ENCODE measurements at places on chromosomes 3 and 15. TPM values are rescaled to one million over a fixed set of nuclear protein-coding genes. Genes with fewer than 3 reads are reported as not detected.

GRCh38 chr3:79843180-79843579 is 75.4 kb upstream of the ROBO1 start:
- no peaks in the 10 kb centered on the region for H3K4me1 ChIP-seq
- H3K27me3 ChIP-seq: no peaks in the 10 kb centered on the region
- H3K27ac ChIP-seq: no peak overlapping the region
- H3K4me3 ChIP-seq: no peak overlapping the region
- no peaks in the 10 kb centered on the region for H3K36me3 ChIP-seq

DNA sequence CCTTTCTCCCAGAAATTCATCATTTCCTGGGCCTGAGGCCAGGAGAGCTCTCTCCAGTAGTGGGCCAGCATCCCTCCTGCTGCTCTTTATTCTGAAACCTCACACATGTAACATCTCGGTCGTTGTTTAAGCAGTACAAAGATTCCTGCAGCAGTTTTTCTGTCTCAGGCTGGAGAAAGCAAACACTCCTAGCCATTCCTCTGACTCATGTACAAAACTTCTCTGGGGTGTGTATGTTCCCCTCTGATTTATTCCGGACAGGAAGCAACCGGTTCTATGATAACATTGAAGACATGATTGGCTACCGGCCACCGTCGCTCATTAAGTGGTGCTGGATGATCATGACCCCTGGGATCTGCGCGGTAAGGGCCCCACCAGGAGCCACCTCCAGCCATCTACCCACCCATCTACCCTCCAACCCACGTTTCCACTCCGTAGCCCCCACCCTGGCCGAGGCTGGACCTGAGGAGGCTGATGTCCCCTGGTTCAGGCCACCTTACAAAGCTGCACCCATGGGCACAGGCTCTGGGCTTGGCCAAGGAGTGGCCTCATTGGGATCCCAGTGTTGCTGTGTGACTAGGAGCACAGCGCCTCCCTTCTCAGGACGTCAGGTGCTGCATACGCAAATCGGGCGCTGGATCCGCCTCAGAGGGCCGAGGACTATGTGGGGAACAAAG is 58.6 kb upstream of the SLC6A1 start:
- H3K36me3 ChIP-seq: no peaks in the 10 kb centered on the region
- no peak for DNase-seq
- H3K27me3 ChIP-seq: peaks cover 9% of the 10 kb centered on the region
- H3K4me1 ChIP-seq: no peaks in the 10 kb centered on the region
- no peak overlapping the region for H3K4me3 ChIP-seq

DNA sequence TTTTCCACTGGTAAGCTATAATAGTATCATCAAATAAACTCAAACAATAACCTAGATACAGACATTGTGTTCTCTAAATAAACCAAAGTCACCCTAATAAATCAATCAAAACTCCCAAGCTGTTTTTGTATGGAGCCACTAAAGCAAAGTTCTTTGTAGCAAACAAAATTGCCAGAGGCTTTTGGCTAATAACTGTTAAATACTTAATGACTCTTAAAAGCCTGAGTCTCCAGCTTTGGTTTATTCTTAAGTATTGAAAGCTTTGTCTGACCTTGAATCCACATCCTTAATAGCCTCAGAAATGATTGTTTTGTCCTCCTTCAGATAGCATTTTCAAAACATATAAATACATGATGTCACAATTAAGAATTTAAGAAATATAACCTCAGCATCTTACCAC is 725.3 kb downstream of the SI start:
- H3K36me3 ChIP-seq: no peaks in the 10 kb centered on the region
- no peaks in the 10 kb centered on the region for H3K27me3 ChIP-seq
- H3K27ac ChIP-seq: no peak overlapping the region
- H3K4me3 ChIP-seq: no peak overlapping the region
- H3K4me1 ChIP-seq: no peaks in the 10 kb centered on the region

DNA sequence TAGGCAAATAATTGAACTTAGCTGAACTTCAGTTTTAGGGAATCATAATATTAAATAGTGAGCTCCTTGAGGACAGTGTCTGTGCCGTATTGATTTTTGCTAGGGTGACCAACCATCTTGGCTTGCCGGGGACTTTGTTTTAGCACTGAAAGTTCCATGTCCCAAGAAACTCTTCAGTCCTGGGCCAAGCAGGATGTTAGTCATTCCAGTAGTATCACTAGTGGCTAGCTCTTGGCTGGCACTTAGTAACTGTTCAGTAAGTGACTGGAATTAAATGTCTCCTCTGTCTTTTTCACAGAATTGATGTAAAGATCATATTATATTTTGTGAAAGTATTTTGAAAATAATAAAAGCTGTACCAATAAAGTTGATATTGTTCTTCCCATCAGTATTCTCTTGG is 42.3 kb downstream of the RSRC1 start:
- DNase-seq: no peak
- peaks cover 10% of the 10 kb centered on the region for H3K4me1 ChIP-seq
- H3K36me3 ChIP-seq: peaks cover 64% of the 10 kb centered on the region
- no peaks in the 10 kb centered on the region for H3K27me3 ChIP-seq
- H3K27ac ChIP-seq: no peak overlapping the region

DNA sequence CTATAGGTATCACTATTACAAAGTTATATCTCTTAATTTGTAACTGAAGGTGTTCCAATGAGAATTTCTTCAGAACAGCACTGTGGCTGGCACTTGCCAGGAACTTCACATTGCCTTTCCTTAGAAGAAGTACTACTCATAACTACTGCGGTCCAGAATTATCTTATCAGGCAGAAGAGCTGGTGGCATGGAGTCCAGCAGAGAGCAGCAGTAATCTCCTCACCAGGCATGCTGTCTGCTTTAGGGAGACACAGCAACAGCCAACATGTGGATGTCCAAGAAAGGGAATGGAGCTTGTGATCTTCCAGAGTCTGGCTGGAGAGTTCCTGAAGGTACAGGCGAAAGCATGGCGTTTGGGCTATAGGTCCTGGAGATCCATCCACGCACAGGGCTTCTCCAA is 919.7 kb upstream of the NR2F2 start:
- H3K4me1 ChIP-seq: no peaks in the 10 kb centered on the region
- no peak overlapping the region for H3K4me3 ChIP-seq
- H3K27me3 ChIP-seq: peaks cover 38% of the 10 kb centered on the region
- no peak for DNase-seq
- H3K27ac ChIP-seq: no peak overlapping the region
- H3K36me3 ChIP-seq: no peaks in the 10 kb centered on the region

DNA sequence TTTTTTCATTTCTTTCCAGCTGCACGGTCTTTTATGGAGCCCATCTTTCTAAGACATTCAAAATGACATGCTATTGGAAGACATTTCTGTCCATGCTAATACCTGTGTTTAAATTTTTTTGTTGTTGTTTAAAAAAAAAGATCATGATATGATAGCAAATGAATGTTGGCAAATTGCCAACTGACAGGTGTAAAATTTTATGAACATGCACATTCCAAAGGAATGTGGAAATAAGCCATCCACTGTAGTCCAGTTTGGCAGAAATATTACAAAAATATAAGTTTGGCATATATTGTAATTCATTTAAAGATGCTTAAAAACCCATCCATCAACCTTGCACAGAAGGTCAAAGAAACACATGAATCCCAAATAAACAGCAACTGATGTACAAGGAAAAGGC is 75.6 kb upstream of the WNT5A start:
- no peaks in the 10 kb centered on the region for H3K4me1 ChIP-seq
- H3K4me3 ChIP-seq: no peak overlapping the region
- H3K36me3 ChIP-seq: no peaks in the 10 kb centered on the region
- no peak overlapping the region for H3K27ac ChIP-seq
- peaks cover 2% of the 10 kb centered on the region for H3K27me3 ChIP-seq
- no peak for DNase-seq

DNA sequence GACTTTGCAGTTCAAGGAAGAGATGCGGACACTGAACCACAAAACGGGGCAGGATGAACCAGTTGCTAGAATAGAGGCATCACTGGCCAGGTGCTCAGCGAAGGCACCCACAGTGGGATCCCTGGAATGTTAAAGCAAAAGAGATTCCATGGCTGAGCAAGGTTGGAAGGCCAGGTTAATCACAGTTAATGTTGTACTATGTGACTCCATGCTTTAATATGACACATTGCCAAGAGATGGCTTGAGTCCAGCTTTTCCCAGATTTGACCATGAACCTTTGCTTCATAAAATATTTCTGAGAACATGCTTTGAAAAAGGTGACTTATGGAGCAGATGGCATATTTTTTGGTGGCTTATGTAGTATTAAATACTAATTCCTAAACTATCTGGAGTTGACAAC is 76.2 kb upstream of the CMTM7 start:
- no peaks in the 10 kb centered on the region for H3K27me3 ChIP-seq
- H3K4me1 ChIP-seq: peaks cover 31% of the 10 kb centered on the region
- no peak overlapping the region for H3K27ac ChIP-seq
- DNase-seq: no peak
- H3K4me3 ChIP-seq: no peak overlapping the region
- H3K36me3 ChIP-seq: peaks cover 2% of the 10 kb centered on the region

DNA sequence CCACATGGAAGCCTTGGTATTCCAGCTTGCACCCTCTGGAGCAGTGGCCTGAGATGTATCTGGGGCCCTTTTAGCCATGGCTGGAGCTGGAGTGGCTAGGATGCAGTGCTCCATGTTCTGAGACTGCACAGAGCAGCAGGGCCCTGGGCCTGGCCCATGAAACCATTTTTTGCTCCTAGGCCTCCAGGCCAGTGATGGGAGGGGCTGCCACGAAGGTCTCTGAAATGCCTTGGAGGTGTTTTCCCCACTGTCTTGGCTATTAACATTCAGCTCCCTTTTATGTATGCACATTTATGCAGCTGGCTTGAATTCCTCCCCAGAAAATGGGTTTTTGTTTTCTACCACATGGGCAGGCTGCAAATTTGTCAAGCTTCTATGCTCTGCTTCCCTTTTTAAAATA is 43.0 kb upstream of the MYRIP start:
- peaks cover 7% of the 10 kb centered on the region for H3K27me3 ChIP-seq
- H3K36me3 ChIP-seq: peaks cover 6% of the 10 kb centered on the region
- no peaks in the 10 kb centered on the region for H3K4me1 ChIP-seq
- no peak overlapping the region for H3K4me3 ChIP-seq
- no peak for DNase-seq
- no peak overlapping the region for H3K27ac ChIP-seq

- peaks cover 62% of the 10 kb centered on the region for H3K4me1 ChIP-seq
- no peak for DNase-seq
- peak overlapping the region; percentile 99 for H3K27ac ChIP-seq
- H3K36me3 ChIP-seq: peaks cover 7% of the 10 kb centered on the region
- H3K27me3 ChIP-seq: no peaks in the 10 kb centered on the region
Measured at GRCh38 chr3:142445816-142446254, 2.0 kb downstream of the XRN1 start.

- peaks cover 8% of the 10 kb centered on the region for H3K27me3 ChIP-seq
- peaks cover 2% of the 10 kb centered on the region for H3K4me1 ChIP-seq
- H3K36me3 ChIP-seq: no peaks in the 10 kb centered on the region
- no peak overlapping the region for H3K4me3 ChIP-seq
- no peak overlapping the region for H3K27ac ChIP-seq
Measured at GRCh38 chr3:112637700-112638099, 3.2 kb downstream of the CCDC80 start.

GRCh38 chr3:97871186-97871585 is 49.4 kb downstream of the CRYBG3 start:
- peaks cover 17% of the 10 kb centered on the region for H3K4me1 ChIP-seq
- no peaks in the 10 kb centered on the region for H3K36me3 ChIP-seq
- H3K27me3 ChIP-seq: no peaks in the 10 kb centered on the region
- H3K27ac ChIP-seq: no peak overlapping the region

DNA sequence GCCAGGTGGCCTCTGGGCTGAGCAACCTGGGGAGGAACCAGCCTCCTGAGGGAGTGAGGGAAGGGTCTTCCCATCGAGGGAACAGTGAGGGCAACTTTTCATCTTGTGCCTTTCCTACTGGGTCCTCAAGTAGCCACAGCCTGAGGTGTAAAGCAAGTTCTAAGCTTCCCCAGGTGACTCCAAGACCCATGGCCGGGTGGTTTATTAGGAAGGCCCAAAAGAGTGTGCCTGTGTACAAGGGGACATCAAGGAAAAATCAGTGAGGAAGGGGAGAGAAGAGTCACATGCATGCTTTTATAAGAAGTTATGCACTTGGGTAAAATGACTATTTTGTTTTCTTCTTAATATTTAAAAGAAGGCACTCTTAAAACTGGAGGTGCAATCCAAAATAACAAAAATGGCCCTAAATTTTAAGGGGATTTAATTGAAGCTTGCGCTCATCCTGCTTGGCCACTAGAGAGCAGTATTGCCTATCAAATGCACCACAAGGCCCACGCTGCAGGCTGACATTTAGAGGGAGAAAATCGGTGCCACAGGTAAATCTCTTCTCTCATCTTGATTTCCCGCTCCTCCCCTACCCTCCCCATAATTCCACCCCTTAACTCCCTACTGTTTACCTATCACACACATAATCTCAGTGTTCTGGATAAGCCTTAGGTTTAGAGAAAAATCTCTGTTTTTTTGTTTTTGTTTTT is 6.7 kb downstream of the NANOGP8 start:
- H3K27ac ChIP-seq: no peak overlapping the region
- peaks cover 5% of the 10 kb centered on the region for H3K27me3 ChIP-seq
- H3K4me1 ChIP-seq: no peaks in the 10 kb centered on the region
- H3K36me3 ChIP-seq: no peaks in the 10 kb centered on the region
- DNase-seq: peak; percentile 2

GRCh38 chr15:67103869-67104268 is 38.5 kb downstream of the SMAD3 start:
- peaks cover 24% of the 10 kb centered on the region for H3K4me1 ChIP-seq
- no peak for DNase-seq
- peak overlapping the region; percentile 81 for H3K4me3 ChIP-seq
- H3K36me3 ChIP-seq: no peaks in the 10 kb centered on the region

DNA sequence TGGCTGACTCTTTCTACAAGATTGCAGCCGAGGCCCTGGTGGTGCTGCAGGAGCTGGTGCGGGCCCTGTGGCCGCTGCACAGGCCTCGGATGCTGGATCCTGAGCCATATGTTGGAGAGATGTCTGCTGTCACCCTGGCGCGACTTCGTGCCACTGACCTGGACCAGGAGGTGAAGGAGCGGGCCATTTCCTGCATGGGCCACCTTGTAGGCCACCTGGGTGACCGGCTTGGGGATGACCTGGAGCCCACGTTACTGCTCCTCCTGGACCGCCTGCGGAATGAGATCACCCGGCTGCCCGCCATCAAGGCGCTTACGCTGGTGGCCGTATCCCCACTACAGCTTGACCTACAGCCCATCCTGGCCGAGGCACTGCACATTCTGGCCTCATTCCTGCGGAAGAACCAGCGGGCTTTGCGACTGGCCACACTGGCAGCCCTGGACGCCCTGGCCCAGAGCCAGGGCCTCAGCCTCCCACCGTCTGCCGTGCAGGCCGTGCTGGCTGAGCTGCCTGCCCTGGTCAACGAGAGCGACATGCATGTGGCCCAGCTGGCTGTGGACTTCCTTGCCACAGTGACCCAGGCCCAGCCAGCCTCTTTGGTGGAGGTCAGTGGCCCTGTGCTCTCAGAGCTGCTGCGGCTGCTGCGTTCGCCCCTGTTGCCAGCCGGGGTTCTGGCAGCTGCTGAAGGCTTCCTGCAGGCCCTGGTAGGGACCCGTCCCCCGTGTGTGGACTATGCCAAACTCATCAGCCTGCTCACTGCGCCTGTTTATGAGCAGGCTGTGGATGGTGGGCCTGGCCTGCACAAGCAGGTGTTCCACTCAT is 20.3 kb downstream of the CAND2 start:
- no peaks in the 10 kb centered on the region for H3K36me3 ChIP-seq
- H3K4me3 ChIP-seq: no peak overlapping the region
- no peaks in the 10 kb centered on the region for H3K4me1 ChIP-seq
- no peak for DNase-seq
- H3K27ac ChIP-seq: no peak overlapping the region

ELL3 gene
- polyA plus RNA-seq: 2.1 TPM

HHATL gene
- polyA plus RNA-seq: not detected

LRRC2 gene
- not detected for polyA plus RNA-seq

UPK1B gene
- polyA plus RNA-seq: not detected

SAMMSON gene
- polyA plus RNA-seq: not detected

PHLDB2 gene
- polyA plus RNA-seq: 0.46 TPM

FAM43A gene
- polyA plus RNA-seq: 0.40 TPM

SH3BP5 gene
- 13.7 TPM for polyA plus RNA-seq

FBXL22 gene
- polyA plus RNA-seq: 2.0 TPM

SMCO1 gene
- polyA plus RNA-seq: not detected

CDHR4 gene
- polyA plus RNA-seq: not detected

TMOD3 gene
- polyA plus RNA-seq: 28.0 TPM

BSN gene
- polyA plus RNA-seq: not detected
